Activated naive CD4-positive, alpha-beta T cell treated with anti-CD3 and anti-CD28 coated beads, Interleukin-2, amount 50 U/mL, for 72 hours (primary cell): ENCODE measurements at places on chromosomes 4 and X. TPM values are rescaled to one million over a fixed set of nuclear protein-coding genes. Genes with fewer than 3 reads are reported as not detected.

Gene GPC4
- 0.27 TPM for total RNA-seq

Gene MAGED4B
- 2.9 TPM for total RNA-seq

Gene RASSF6
- not detected for total RNA-seq

Gene POU4F2
- total RNA-seq = not detected

Gene KCND1
- total RNA-seq = 4.9 TPM

Gene TGIF2LX
- not detected for total RNA-seq

Gene PIGA
- total RNA-seq = 31.5 TPM

Gene SPIN2A
- total RNA-seq = 1.2 TPM

Gene CAPN6
- total RNA-seq = 0.06 TPM

Gene GABRQ
- total RNA-seq = not detected

Gene S100G
- total RNA-seq = not detected

Gene GPM6B
- total RNA-seq = not detected

GRCh38 chrX:143873343-143873742, 10.5 kb upstream of the UBE2NL start:
- no peak for DNase-seq

DNA sequence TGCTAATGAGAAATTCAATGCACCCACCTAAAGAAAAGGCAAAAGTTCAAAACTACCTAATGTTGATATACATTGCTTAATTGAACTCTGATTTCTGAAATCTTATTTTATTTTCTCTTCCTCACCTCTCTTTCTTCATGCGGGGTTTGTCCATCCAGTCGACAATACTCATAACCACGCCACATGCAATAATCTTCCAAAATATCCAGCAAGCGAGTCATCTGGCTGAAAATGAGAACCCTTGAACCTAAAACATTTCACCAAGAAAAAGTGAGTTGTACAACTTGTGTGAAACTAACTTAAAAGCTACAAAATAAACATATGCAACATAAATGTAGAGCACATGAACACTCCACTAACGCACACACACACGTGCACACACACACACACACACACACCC, 26.7 kb downstream of the SMARCA1 start:
- no peak for DNase-seq

GRCh38 chr4:90958256-90958895, 831.2 kb downstream of the CCSER1 start:
- DNase-seq = no peak

DNA sequence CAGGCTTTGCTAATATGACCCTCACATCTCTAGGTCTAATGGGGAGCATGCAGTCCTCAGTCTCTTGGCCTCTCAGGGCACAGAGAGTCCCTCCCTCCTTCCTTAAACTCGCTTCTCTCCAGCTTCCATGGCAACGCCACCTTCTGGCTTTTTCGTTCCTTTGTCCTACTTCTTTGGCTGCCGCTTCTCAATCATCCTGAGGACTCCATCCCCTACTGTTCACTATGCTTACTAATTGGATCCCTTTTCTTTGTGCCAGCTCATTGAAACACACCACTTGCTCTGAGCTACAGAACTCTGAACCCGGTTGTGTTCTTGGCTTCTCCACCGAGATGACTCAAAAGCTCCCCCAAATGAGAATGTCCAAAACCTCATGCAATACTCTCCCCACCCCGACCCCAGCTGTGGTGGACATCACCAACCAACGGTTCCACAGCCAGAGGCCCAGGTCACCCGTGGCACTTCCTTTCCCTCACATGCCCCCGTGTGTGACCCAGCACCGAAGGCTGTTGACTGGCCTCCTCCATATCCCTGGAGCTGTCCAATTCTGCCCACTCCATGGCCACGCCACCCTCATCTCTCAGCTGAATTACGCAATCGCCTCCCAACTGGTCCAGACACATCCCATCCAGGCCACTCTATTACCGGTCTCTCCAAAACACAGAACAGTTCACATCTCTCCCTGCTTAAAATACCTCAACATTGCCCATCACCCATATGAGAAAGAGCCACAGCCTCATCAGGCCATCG, 34.7 kb downstream of the CRMP1 start:
- DNase-seq = no peak

DNA sequence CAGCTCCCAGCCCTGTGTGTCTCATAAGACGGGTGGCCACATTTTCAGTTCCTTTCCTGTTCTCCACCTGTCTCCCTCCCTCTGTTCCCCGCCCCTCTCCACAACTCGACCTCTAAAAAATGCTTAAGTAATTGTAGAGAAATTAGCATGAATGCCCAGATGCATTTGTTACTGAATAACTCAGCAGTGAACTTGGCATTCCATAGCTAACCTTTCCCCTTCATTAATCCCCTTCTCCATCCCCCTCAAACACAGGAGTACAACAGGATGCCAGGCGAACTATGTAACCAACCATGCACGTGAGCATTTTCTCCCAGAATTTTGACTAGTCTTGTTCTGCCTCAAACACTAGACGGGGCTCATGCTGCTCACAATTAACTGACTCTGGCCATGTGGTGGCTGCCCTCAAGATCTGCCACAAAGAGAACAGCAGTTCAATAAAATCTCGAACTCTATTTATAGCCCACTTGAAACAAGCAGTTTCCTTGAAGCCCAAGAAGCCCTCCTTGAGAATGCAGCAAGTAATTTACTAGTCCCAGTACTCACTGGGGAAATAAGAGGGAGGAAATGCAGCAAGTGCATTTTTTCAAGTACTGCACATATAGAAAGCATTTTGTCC, 351.2 kb downstream of the ARHGAP24 start:
- DNase-seq = no peak

DNA sequence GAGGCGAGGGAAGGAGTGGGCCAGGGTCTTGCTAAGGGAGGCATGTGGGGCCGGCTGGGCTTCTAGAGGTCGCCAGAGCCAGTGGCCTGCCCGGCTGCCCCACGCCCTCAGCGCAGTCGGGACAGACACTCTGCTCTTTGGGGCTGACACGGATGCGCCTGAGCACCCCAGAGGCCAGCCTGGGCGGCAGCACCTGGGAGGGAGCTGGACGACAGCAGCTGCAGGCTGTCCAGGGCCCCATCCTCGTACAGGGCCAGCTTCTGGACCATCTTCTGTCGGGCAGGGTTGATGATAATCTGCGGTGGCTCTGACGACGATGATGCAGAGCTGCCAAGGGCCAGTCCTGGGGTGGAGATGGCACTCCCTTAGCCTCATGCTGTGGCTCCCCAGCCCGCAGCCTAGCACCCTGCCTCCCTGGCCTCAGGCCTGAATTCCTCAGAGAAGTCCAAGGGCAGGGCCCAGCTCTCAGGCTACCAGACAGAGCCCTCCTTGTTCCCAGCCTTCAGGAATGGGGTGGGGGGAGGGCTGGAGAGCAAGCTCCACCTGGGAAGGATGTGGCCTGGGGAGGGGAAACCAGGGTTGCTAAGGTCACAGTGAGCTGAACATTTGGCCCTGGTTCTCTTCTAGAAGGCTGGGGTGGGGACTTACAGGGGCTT, 7.2 kb downstream of the IRAK1 start:
- no peak for DNase-seq

- DNase-seq = no peak
These were observed 1110.9 kb downstream of the NLGN4X start for GRCh38 chrX:5117816-5118215.

- no peak for DNase-seq
These were observed 33.5 kb upstream of the GPR78 start for GRCh38 chr4:8546766-8547107.

GRCh38 chr4:127134490-127134889, 498.3 kb upstream of the INTU start:
- no peak for DNase-seq

DNA sequence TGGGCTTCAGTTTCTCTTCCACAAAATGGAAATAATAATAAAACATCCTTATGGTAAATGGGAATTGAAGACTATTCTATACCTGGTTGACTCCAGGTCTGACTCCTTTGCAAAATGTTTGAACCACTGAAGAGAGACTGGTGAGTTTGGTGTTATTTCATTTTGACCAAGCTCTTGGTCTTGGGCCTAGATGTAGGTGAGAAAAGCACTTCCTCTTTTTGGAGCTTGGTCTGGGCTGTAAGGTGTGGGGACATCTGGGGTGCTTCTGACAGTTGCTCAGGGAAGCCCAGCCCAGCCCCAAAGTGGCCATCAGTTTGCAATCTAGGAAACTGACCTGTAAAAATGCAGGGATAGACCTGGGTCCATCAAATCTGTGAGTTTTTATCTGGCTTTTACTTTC, 26.8 kb upstream of the SOD3 start:
- no peak for DNase-seq

DNA sequence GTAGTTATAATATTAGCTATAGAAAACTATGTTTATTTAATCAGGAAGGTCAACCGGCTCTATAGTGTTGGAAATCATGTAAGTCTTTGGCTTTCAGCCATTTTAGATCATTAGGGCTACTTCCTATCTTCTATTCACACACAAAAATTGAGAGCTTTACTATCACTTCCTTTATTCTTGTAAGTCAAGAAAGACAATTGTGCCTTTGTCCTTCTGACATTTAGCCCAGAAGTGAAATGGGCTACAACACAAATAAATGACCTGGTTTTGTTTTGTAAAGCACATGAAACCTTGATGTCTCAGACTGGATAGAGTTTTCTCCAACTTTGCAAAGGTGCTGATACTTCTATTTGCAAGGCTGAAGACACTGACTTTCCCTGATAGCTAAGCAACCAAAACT, 122.4 kb upstream of the ACSL4 start:
- DNase-seq = no peak

GRCh38 chrX:154417157-154417556, 5.8 kb downstream of the TAFAZZIN start:
- DNase-seq = no peak

- no peak for DNase-seq
These were observed 6.4 kb downstream of the LAMTOR3 start for GRCh38 chr4:99887837-99888236.

- DNase-seq = no peak
These were observed 134.0 kb downstream of the COL4A6 start for GRCh38 chrX:108304210-108304609.

GRCh38 chrX:124190440-124190839, 142.0 kb upstream of the TEX13D start:
- no peak for DNase-seq

DNA sequence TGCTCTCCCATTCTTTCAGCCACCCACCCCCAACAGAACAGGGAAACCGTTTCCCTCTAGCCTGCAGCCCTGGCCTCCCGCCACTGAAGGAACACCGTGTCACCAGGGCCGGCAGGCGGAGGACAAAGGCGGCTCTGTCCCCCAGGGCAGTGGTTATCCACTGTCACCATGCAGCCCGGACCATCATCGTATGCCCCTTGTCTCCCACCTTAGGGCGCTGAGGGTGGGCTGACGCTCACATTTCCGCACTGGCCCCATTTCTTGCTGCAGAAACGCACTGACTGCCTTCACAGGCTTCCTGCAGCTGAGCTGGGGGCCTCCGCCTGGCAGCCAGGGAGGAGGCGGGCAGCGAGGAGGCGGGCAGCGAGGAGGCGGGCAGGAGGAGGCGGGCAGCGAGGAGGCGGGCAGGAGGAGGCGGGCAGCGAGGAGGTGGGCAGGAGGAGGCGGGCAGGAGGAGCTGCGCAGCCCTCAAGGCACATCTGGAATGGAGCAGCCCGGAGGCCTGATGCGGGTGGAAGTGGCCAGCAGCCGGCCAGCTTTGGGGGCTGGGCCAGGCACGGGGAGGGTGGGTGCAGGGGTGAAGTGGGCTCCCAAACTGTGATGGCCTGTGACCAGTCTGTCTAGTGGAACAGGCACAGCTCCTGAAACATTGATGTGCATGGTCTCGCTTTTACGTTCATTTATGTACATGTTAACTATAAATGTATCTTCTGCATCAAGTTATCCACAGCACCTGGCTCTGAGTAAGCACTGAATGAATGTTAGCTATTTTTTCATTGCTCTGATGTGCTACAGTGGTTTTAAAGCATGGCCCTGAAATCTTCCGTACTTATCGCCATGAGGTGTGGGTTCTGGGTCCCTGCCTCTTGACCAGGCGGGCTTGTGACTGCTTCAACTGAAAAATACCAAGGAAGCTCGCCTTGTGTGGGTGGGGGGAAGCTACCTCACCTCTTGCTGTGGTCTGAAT, 20.6 kb upstream of the KIAA0232 start:
- no peak for DNase-seq

- DNase-seq = no peak
These were observed 10.6 kb downstream of the MSN start for GRCh38 chrX:65677954-65678469.

DNA sequence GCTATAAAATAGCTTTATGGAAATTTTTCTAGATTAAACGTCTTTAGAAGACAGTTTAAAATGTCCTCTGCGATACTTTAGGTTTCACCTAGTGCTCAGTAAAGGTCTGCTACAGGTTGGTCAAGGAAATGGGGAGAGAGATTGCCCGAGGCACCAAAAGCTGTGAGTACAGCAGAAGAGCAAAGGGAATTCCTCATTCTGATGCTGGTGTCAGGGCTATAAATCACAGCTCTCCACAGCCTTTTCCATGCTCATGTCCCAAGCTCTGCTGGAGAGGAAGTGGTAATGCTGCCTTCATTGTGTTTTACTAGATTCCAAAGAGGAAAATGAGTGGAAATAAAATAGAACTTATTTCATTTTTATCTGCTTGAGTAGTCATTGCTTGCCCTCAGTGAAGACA, 2060.4 kb downstream of the ARAP2 start:
- no peak for DNase-seq

- DNase-seq = peak; percentile 10
These were observed 30.7 kb downstream of the ARHGEF9 start for GRCh38 chrX:63754136-63754859.

- DNase-seq = no peak
These were observed 899.3 kb downstream of the STIM2 start for GRCh38 chr4:27759611-27760575.

GRCh38 chrX:132821974-132822633, 136.3 kb downstream of the HS6ST2 start:
- DNase-seq = no peak

GRCh38 chr4:176540814-176541213, 221.0 kb downstream of the SPCS3 start:
- no peak for DNase-seq
